Stimulated activated CD4-positive, alpha-beta T cell treated with anti-CD3 and anti-CD28 coated beads, Interleukin-2, amount 100 ng/mL, for 24 hours (primary cell): ENCODE measurements at places on chromosomes 13 and 19.
A peak's percentile ranks its signal among the peaks of the same experiment; 100 is the strongest.

- DNase-seq = no peak
Measured at GRCh38 chr19:45577111-45577905, 7.3 kb downstream of the OPA3 start.

GRCh38 chr19:41159881-41160280 is 33.1 kb upstream of the CYP2S1 start:
- DNase-seq = no peak

DNA sequence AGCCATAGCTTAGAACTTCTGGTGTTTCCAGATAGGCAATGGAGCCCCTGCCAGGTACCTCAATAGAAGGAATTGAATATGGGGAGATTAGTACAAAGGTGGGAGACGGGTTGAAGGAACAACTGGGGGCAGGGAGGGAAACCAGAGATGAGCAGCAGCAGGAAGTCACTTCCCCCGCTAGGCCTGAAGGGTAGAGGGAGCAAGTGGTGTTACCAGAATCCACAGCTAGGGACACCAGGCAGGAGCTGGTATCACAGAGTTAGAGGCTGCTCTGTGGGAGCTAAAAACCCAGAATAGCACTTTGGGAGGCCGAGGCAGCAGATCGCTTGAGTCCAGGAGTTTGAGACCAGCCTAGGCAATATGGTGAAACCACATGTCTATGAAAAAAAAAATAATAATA is 15.3 kb upstream of the HNRNPUL1 start:
- DNase-seq = no peak

- no peak for DNase-seq
Measured at GRCh38 chr19:21221693-21222092, 79.9 kb downstream of the ZNF431 start.

GRCh38 chr13:91362908-91363307 is 15.4 kb downstream of the MIR17HG start:
- no peak for DNase-seq

DNA sequence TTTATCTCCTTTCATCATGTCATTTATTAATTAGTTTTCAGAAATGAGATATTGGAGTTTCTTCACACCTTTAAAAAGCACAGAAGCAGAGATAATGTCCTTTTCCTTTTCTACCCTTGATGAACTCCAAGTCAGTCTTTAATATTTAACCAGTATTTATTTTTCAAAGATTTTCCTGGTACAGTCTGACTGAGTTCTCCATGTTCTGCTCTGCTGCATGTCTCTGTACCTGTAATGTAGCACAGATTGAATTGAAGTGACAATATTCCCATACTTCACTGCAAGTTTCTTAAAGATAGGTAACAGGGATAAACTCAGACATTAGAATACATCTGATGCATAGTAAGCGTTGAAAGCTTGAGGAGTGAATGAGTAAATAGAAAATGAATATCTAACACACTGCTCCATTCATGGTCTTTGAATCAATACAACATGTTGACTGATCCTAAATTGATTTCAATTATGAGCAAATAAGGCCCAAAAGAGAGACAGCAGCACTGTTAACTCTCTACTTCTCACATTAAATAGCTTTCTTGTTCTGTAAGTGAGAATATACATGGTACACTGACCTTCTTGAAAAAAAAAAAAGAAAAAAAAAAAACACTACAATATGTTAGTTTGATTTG is 1323.6 kb upstream of the PRR20A start:
- DNase-seq = no peak

DNA sequence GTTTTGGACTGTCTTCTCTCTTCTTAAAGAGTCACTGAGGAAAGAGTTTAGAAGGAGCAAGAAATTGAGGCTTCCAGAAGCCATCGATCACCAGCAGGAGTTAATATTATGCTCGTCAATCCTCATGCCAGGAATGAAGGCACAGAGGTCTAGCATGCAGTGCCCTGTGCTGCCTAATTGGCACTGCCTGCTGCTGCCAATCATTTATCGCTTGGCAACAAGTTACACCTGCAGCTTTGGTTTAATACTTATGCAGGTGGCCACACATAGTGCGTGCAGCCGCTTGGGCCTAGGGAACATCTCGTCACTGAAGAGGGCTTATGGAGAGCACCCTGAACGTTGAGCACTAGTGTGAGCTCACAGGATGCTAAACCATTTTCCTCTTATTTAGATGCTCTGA is 2.7 kb upstream of the SOX1 start:
- no peak for DNase-seq

DNA sequence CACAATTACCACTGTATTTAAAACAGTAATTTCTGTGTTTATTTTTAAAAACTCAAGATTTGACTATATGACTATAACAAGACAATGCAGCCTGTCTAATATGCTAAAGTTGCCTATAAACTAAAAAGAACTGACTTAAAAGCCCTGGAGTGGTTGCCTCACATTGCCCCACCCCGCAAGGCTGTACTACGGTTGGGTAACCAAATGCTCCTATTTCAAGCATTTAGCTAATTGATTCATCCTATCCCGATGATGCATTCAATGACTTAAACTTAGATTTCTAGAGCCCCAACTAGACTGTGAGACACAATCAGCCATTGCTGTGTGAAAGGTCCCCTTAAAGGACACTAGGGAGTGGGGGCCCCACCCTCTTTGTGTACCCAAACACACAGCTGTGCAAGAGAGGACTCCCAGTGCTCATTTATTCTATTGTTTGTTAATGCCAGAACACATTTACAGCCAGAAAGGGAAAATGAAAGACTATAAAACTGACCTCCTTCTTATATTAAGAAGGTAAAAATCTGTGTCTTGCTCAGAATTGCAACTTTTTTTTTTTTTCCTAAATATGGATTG is 66.9 kb downstream of the MIPEP start:
- DNase-seq = no peak

DNA sequence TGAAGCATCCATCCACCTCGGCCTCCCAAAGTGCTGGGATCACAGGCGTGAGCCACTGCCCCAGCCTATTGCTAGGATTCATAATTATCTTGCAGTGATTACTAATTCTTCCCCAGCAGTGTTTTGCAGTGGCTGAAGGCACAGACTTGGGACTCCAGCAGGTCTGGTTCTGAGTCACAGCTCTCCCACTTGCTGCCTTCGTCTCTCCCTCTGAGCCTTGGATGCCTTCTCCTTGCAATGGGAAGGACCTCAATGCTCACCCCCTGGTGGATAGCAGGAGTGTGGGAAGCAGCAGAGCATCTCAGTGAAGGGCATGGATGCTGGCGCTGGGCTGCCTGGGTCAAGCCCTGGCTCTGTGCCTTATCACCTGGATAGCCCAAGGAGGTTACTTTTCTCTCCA is 37.6 kb upstream of the SHKBP1 start:
- no peak for DNase-seq

GRCh38 chr19:41302624-41303351 is 7.2 kb upstream of the CCDC97 start:
- peak; percentile 71 for DNase-seq

DNA sequence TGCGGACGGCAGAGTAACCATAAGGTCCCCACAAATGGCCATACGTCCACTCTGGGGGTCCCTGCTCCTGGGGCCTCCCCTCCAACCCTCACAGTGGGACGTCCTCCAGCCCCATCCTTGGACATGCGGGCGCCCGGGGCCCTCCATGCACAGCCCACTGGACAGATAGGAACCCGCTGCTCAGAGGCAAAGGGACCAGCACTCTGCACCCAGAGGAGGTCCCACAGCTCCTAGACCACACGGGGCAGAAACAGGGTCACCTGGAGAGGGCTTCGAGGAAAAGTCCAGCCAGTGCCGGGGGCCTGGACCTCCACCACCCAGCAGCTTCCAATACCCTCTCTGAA is 11.1 kb downstream of the REXO1 start:
- no peak for DNase-seq

DNA sequence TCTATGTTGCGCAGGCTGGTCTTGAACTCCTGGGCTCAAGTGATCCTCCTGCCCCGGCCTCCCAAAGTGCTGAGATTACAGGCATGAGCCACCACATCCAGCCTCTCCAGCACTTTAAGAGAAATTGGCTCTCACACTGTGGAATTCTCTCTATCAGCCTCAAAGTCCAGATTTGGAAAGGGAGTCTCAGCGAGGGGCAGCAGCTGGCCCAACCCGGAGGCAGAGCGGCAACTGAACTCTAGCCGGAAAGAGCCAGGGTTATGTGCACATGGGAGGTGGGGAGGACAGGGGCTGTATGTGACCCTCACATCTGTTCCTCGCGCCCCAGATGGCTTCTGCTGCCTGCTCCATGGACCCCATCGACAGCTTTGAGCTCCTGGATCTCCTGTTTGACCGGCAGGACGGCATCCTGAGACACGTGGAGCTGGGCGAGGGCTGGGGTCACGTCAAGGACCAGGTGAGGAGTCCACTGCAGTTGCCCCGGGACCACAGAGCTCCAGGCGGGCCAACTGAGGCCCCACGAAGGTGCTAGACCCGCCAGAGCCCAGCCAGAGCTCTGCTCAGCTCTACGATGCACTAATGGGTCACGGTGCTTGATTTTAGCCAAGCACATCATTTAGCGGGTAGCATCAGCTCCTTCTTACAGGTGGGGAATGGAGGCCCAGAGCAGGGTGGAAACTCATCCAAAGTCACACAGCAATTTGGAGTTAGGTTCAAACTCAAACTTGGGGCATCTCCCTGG is 1.3 kb downstream of the CREB3L3 start:
- no peak for DNase-seq

DNA sequence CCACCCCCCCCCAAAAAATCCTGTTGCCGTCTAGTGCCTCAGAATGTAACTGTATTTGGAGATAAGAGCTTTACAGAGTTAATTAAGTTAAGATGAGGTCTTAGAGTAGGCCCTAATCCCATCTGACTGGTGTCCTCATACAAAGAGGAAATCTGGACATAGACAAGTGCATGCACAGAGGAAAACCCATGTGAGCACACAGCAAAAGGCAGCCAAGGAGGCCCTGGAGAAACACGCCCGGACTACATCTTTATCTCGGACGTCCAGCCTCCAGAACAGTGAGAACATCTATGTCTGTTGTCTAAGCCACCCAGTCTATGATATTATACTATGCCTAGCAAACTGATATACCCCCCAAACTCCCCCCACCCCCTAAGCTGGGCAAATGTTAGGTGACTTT is 193.8 kb downstream of the KATNAL1 start:
- DNase-seq = no peak
